SJCRH30 (cell line): ENCODE measurements at places on chromosomes 13 and 19. TPM values are rescaled to one million over a fixed set of nuclear protein-coding genes. Genes with fewer than 3 reads are reported as not detected.

DNA sequence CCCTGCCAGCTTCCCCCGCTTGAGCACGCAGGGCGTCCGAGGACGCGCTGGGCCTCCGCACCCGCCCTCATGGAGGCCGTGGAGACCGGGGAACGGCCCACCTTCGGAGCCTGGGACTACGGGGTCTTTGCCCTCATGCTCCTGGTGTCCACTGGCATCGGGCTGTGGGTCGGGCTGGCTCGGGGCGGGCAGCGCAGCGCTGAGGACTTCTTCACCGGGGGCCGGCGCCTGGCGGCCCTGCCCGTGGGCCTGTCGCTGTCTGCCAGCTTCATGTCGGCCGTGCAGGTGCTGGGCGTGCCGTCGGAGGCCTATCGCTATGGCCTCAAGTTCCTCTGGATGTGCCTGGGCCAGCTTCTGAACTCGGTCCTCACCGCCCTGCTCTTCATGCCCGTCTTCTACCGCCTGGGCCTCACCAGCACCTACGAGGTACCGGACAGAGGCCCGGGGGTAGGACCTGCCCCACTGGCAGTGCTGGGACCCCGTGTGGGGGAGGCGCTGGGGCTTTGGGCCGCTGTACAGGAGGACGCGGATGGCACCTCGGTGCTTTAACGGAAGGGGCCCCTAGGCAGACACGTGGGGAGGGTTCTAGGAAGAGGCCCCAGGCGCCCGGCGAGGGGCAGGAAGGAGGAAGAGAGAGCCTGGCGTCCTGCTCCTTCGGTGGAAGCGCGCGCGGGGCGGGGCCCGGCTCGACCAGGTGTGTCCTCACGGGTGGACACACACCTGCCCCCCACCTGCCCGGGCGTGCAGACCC lies 681 bp downstream of the SLC5A5 start:
- H3K27ac ChIP-seq: no peak overlapping the region
- H3K4me1 ChIP-seq: no peaks in the 10 kb centered on the region
- no peaks in the 10 kb centered on the region for H3K36me3 ChIP-seq
- no peak for DNase-seq
- H3K27me3 ChIP-seq: peaks cover 14% of the 10 kb centered on the region; the same call in 1 of the 2 replicates

DNA sequence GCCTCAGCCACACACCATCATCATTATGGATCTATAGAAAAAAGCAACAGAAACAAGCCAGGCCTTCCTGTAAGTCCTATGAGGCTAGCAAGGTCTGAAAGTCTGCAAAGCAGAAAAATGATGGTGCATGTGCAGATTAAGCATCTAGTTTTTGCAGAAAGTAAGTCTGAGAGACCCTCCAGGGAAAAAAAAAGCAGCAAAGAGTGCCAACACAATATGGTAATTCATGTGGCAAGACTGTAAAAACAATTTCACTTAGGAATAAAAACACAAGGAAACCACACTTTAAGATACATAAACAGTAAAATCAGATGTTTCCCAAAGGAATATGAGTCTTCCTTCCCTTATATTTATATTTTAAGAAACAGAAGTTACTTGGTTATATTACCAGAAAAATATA lies 112.3 kb upstream of the FBXL3 start:
- H3K4me1 ChIP-seq: no peaks in the 10 kb centered on the region
- H3K36me3 ChIP-seq: peaks cover 6% of the 10 kb centered on the region
- H3K27me3 ChIP-seq: no peaks in the 10 kb centered on the region
- DNase-seq: no peak

DNA sequence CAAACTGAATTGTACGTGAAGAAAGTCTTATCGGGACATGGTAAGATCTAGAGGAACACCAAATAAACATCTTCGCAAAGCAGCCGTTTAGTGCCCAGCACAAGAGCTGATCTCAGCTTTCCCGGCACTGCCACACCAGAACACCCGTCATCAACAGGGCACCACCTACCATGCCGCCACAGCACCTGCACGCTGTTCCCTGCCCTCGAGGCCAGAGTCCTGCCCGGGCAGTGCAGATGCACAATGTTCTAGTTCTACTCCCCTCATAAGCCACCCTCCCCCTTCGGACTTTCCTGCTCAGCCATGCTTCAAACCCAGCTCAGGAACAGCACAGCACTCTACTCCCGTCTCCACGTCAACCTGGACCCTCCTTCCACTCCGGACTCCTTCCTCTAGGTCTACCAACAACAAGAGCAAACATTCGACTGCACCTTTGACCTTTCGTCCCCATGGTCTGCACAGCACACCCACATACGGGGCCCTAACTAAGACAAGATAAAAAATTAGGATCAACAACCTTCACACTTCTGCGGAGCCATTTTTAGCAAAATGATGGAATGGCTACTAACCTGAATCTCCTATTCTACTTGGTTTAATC lies 25.1 kb downstream of the TUBGCP3 start:
- H3K36me3 ChIP-seq: peaks cover 51% of the 10 kb centered on the region
- H3K27ac ChIP-seq: no peak overlapping the region
- no peaks in the 10 kb centered on the region for H3K27me3 ChIP-seq
- H3K4me3 ChIP-seq: no peak overlapping the region
- H3K4me1 ChIP-seq: no peaks in the 10 kb centered on the region

DNA sequence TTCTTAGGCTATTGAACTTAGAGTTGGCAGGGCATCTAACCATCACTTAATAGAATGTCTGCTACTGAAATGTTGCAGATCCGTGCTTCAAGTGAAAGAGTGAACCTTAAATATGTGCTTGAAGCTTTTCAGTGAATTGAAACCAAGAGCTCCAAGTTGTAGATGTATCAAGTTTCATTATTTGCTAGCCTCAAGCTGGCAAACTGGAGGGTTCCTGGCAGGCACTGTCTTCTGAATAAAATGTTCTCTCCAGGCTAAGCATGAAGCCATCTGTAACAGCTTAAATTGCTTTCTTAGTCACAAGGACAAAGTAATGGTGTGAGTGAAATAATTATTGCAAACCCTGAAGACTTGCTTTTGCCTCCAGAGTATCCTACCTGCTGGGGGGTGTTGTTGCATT lies 415.0 kb upstream of the SPRY2 start:
- no peaks in the 10 kb centered on the region for H3K36me3 ChIP-seq
- no peak overlapping the region for H3K27ac ChIP-seq
- peaks cover 8% of the 10 kb centered on the region; the same call in 1 of the 2 replicates for H3K4me1 ChIP-seq

DNA sequence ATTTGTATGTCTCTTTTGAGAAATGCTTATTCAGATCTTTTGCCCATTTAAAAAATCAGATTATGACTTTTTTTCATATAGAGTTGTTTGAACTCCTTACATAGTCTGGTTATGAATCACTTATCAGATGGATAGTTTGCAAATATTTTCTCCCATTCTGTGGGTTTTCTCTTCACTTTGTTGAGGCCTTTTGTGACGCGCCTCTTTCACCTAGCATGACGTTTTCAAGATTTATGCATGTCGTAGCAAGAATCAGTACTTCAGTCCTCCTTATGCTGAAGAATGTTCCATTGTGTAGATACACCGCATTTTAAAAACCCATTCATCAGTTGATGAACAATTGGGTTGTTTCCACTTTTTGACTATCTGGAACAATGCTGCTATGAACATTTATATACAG lies 13.4 kb downstream of the PABPC3 start:
- H3K36me3 ChIP-seq: no peaks in the 10 kb centered on the region
- H3K27me3 ChIP-seq: peaks cover 4% of the 10 kb centered on the region; the same call in 1 of the 2 replicates
- no peak overlapping the region for H3K4me3 ChIP-seq
- no peak overlapping the region for H3K27ac ChIP-seq
- no peaks in the 10 kb centered on the region for H3K4me1 ChIP-seq
- DNase-seq: no peak

DNA sequence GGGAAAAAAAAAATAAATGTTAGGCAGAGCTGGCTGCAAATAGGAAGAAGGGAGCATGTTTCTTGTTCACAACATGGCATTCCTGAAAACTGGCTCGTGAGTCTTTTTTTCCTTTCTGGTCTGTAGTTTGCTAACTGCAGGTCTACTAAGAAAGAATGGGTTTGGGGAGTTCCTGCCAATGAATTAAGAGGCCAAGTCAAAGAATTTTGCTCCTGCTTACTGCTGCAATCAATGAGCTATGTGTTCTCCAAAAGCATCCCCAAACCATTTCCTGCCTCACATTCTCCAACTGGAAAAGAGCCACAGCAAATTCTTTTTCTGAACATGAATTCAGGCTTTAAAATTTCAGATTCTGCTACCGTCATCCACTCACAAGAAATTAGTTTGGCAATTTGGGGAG lies 88.6 kb downstream of the DCT start:
- H3K4me1 ChIP-seq: no peaks in the 10 kb centered on the region
- no peak for DNase-seq

Gene PTGIR
- total RNA-seq: not detected in 2 replicates

Gene PGLYRP2
- total RNA-seq: not detected in 2 replicates

Gene HPN
- total RNA-seq: not detected in 2 replicates

Gene ANGPTL8
- total RNA-seq: not detected in 2 replicates
